ENCODE measurements at places on chromosomes 6 and 20.

DNA sequence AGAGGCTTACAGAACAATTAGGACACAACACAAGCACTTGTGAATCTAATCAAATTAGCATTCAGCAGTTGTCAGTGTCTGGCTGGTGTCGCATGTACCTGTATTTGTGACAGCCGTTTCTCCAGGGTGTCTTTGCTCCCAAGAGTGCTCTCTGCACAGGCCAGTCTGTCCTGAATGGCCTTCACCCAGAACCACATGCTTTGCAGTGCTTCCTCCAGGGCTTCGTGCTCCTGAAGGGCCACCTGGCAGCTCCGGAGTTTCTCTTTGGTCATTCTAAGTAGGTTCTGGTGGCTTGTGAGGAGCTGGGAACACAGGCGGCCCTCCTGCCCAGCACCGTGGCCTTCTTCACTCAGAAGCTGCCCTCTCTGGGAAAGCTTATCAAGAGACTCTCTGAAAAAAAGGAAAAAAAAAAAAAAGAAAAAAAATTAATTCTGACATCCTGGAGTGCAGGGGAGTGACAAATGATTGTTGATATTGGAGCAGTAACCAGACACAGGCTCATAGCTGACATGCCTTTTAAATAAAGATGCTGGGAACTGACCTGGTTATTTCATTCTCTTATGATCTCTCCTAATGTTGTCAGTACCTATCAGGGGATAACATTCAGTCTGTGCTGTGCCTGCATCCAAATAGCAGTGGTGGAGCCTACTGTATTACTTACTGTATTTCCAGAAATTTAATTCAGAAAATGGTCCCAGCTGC is 245.8 kb downstream of the SYNE1 start:
- no peak for DNase-seq

GRCh38 chr20:10591946-10592521 is 81.8 kb downstream of the JAG1 start:
- DNase-seq = no peak

DNA sequence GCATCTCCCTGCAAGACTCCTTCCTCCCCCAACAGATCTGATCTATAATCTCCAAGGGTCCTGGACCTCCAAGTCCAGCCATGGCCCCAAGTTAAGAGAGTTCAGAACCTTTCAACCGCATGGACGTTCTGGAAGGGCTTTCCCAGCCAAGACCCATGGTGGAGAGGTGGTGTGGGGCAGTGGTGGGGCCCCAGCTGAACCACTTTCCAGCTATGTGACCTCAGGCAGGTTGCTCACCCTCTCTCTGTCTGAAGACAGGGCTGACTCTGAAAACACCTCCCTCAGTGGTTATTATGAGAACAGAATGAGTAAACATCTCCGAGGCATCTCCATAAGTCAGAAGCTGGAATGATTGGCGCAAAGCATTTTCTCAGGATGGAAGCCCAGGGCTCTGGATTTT is 887 bp downstream of the CLPS start:
- DNase-seq = no peak

GRCh38 chr20:6468423-6469116 is 298.9 kb upstream of the BMP2 start:
- no peak for DNase-seq

DNA sequence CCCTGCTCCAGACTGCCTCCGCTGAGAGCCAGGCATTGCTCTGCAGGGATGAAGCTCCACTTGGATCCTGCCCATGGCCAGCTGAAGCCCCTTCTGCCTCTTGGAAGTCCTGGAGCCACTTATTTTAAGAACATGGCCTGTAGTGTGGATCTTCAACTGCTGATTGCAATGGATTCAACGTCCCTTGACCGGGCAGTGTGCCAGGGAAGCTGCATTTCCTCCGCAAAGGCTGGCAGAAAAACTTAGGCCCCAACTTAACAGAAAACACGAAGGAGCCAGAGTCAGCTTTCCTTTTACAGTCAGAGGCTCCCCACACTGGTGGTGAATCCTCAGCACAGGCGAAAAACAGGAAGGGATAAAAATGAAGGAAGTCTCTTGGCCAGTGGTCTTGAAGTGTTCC is 26.3 kb upstream of the FOXQ1 start:
- DNase-seq = no peak

- no peak for DNase-seq
Observed at GRCh38 chr6:87914637-87915395, 132.8 kb upstream of the SPACA1 start.

- DNase-seq = peak; percentile 52
Observed at GRCh38 chr6:53347250-53347920, 1.4 kb downstream of the ELOVL5 start.

DNA sequence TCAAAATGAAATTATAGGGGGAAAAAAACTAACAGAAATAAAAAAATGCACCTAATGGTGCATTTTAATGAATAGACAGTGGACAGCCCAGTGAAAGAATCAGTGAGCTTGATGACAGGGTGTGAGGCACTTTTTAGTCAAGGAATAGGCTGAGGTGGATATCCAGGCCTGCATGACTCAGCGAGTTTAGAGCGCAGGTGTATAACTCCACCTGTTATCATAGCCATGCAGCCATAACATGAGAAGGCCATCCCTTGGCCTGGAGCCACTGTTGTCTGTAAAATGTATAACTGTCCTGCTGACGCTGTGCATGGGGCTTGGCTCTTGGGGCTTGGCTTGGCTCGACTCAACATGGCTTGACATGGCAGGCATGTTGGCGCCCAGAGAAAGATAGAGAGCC is 331.5 kb upstream of the NOX3 start:
- DNase-seq = no peak

GRCh38 chr6:147603392-147604081 is 95.0 kb downstream of the SAMD5 start:
- DNase-seq = no peak

- peak; percentile 60 for DNase-seq
Observed at GRCh38 chr6:169724494-169725124, at the start of gene PHF10. TSS of gene PHF10 (minus strand) at chr6:169724500. CDS start at chr6:169723931, 569 bp downstream.

DNA sequence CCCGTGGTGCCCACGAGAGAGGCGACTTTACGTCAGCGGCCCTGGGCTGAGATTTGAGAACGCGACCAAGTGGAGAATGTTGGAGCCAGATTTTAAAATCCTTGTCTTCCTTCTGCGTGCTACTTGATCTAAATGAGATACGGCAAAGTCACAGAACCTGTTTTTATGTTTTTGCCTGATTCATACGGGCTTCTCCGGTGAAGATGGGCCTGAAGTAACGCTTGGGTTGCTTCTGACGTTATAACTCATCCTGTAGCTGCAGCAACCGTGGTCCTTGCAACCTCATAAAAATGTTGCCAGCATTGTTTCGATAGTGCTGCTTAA is 462 bp upstream of the SLC35B3 start:
- DNase-seq = no peak

DNA sequence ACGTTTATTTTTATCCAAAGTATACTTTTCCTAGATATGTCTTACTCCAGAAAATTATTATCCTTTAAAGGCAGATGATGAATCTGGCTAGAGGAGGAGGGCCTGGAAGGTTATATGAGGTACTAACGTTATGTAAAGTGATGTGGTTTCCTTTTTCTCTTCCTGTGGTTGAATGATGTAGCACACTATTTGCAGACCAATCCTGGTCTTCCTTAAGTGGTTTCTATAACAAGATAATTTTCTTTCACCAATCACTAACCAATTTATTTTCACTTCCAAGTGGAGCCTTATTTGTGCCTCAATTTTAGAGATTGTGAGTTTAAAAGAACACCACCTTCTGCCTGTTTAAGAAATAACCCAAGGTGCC is 154.6 kb upstream of the SOX4 start:
- no peak for DNase-seq

DNA sequence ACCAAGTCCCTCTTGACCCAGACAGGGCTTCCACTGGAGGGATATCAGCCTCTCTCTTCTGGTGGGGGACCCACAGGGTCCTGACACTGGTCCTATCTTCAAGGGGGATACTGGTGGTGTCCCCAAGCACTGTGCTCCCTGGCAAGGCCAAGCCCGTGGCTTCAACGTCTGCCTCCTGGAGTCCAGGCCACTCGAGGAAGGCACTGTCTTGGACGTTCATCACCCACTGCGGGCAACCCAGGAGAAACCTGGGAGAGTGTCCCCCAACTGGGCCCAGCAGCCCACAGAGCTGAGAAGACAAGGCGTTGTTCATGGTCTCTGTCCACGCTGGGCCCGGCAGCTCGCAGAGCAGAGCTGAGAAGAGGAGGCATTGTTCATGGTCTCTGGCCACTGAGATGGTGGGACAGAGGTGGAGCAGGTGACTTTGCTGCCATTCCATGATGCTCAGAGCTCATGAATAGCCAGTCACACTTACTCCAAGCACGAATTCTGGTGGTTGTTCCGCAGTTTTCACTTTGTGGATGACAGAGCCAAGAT is 37.5 kb upstream of the FRMD1 start:
- DNase-seq = no peak
